ENCODE measurements at places on chromosomes 2 and 18.
A peak's percentile ranks its signal among the peaks of the same experiment; 100 is the strongest.

GRCh38 chr2:25982273-25982967 lies at the start of gene KIF3C:
TSS of gene KIF3C (minus strand) at chr2:25982497. CDS start at chr2:25981917, 580 bp downstream.
- DNase-seq, result peak; percentile 54

- no peak for DNase-seq
These were observed 91.8 kb downstream of the FMNL2 start for GRCh38 chr2:152426801-152427200.

GRCh38 chr2:14756122-14756541 lies 123.6 kb downstream of the LRATD1 start:
- DNase-seq, result no peak

DNA sequence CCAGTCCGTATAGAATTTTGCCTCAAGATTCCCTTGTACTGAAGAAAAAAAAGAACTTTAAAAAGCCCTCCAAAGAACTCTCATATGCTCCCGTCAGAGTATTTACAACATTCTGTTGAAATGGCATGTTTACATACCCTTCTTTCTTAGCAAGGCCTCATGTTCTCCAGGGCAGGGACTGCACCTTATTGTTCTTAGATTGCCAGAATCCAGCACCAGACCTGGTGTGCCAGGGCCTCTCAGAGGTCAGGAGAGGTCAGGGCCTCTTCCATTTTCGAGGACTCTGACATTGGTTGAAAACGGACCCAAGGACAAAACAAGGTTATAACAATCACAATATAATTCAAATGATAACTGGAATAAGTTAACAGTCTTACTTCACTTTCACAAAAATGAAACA lies 78.2 kb downstream of the TNP1 start:
- DNase-seq, result no peak

DNA sequence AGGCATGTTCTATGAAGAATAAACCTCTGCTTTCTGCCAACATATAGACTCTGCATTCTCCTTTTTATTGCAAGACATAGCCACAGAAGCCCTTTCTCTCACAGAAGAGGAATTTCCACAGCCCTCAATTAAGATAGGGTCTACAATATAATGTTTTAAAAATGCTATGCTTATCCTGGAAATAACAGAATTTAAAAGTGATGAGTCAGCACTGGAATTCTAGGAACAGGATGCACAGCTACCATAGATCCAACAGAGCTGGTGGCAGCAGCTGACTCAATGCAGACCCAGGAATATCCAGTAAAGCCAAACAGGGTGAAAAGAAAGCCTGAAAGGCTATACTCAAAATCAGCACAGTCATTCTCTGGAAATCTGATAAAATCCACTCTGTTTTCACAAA lies 866.9 kb downstream of the TRIB2 start:
- no peak for DNase-seq

DNA sequence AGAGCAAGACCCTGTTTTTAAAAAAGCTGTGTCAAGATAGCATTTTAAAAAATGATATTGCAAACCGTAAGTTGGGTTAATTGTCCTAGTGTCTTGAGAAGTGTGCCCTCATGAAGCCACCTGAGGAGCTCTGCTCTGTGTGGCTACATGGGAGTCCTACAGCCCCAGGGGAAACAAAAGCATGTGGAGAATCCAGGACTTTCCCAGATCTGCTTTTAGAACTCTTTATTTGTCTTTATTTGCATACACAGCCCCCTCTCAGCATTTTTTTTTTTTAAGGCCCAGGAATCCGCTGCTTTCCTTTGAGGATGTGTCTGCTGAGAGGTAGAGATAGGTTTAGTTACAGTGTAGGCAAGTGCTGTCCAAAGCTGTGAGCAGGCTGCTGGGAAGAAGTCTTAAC lies 219.2 kb downstream of the FHOD3 start:
- no peak for DNase-seq

- DNase-seq, result no peak
These were observed 55.4 kb downstream of the ADI1 start for GRCh38 chr2:3463944-3464343.

GRCh38 chr2:201152999-201153815 lies 29.7 kb upstream of the CASP10 start:
- DNase-seq, result no peak

DNA sequence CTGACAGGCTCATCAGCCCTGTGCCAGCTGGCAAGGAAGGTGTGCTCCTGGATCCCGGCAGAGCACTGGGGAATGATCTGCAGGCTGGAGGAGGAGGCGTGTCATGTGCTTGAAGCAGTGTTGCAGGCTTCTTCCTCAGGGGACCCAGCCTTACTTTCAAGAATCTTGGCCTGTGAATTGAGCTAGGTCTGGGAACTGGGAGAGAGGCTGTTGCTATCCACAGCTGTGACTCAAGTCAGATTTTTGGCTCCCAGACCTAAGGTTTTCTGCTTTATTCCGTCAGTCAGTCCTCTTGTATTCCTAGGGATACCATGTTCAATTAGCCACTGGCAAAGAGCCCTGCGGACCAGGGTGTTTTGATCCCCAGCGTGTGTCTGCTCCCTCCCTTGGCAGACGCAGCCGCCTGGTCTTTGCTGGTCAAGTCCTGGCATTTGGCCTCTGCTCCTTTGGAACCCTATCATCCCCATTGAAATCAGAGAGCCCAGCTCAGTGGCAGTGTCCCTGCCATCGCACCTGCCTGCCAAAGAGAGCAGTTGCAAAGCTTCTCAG lies 32.4 kb downstream of the ASB1 start:
- no peak for DNase-seq

DNA sequence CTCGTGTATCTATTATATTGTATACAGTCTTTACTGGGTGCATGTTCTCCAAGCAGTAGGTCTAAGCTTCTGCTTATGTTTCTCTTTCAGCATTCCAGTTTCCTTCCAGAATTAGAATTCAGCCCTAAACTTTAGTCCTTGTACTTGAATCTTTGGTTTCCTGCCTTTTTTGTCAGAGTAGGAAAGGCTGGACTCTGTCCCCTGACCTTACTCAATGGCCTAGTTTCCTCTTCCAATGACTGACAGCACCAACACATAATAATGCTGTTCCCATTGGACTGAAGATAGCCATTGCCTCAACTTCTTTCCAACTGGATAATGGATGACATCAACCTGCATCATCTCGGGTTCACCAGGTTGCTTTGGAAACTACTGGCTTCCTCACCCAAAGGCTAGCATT lies 217.0 kb downstream of the FIGN start:
- no peak for DNase-seq

GRCh38 chr2:10036095-10036884 lies 7.1 kb upstream of the KLF11 start:
- DNase-seq, result no peak
